ENCODE measurements at places on chromosomes 2 and 18.

DNA sequence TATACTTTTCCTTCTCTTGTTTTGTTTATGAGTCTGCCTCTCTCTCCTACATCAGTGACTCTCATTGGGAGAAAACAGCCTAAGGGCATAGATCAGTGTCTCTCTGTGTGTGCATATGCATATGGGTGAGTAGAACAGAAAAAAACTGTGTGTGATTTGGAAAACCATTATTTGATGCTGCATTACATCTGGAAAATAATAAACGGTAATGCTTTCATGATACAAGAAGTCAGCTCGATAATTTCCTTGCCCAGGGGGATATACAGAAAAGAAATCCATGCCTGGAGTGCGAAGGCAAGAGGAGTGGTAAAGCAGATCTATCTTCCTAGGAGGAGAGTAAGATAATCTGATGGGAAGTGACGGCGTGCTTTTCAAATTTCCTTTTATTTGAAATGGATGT, 221.5 kb upstream of the LYPD1 start:
- DNase-seq = no peak

GRCh38 chr18:69664399-69664798, 263.7 kb downstream of the DOK6 start:
- no peak for DNase-seq

DNA sequence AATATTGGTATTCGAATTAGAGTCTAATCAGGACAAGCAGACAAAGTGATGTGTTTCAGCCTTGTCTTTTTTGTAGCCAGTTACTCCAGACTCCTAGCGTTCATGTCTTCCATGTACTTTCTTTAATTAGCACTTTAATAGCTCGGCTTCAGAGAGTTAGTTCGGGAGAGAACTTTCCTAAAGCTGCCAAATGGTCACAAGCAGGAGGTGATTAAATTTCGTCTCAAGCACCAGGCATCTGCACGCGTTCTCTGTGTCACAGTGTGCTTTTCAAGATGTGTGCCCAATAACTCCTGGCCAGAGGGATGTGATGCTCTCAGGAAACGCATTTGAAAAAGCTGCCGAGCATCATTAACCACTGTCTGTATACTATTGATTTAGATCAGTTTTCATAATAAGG, 790.8 kb downstream of the SOCS6 start:
- no peak for DNase-seq

GRCh38 chr2:6896930-6897759, 19.6 kb downstream of the RSAD2 start:
- DNase-seq = no peak

DNA sequence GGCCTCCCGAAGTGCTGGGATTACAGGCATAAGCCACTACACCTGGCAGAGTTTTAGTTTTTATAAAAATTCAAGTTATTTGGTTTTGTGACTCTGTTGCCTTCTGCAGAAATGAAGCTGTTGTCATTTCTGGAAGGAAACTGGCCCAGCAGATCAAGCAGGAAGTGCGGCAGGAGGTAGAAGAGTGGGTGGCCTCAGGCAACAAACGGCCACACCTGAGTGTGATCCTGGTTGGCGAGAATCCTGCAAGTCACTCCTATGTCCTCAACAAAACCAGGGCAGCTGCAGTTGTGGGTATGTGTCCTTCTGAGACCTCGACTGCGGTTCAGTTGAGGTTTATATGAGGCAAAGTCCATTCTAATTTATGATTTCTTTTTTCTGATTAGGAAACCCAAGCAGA, 7.2 kb downstream of the MTHFD2 start:
- no peak for DNase-seq

DNA sequence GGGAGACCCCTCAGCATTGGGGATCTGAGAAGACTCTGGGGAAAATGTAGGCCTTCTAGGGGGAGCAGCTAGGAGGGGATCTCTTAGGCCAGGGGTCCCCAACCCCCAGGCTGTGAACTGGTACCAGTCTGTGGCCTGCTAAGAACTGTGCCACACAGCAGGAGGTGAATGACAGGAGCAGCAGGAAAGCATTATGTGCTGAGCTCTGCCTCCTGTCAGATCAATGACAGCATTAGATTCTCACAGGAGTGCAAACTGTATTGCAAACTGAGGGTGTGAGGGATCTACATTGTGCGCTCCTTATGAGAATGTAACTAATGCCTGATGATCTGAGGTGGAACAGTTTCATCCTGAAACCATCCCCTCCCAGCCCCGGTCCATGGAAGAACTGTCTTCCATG, 127.3 kb downstream of the SCG2 start:
- DNase-seq = no peak

All from stimulated activated naive CD4-positive, alpha-beta T cell treated with Interleukin-2 at 50 U/mL for 16 hours (primary cell).